Skeletal muscle cell (primary cell): ENCODE measurements at places on chromosomes 1 and 21.

- DNase-seq: no peak
Measured at GRCh38 chr1:18938008-18938706, 18.3 kb downstream of the IFFO2 start.

DNA sequence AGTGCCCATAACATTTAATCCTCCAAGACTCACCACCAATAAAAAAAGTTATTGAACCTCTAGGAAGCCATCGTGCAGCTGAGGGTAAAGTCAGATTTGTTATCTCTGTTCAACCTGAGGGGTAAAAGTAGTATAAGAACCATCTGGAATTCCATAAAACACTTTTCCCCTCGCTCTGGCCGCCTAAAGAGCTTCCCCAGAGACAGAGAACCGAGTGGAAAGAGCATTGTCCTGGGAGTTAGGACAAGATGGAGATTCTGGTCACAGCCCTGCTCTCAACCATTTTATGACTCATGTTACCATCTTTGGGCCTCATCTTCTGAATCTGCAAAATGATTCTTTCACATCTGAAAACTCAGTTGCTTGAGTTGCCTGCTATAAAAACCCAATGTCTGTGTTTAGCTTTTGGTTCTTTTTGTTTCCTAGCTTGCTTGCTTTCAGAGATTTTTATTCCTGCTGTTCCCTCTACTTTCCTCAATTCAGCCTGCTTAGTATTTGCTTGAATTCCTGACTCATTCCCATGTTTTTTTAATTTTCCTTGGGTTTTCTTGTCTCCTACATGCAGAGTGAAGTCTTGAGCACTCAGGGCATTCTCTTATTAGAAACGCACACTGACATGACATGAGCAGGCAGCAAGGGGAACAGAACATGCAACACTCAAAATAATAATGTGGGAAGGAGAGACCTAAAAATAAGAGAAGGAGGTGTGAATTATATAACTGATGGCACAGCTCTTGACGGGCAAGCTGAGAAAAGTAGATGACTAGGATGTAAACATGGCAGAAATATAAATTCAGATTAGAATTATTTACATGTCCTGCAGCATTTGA lies 1.7 kb downstream of the EPHX4 start:
- DNase-seq: no peak

DNA sequence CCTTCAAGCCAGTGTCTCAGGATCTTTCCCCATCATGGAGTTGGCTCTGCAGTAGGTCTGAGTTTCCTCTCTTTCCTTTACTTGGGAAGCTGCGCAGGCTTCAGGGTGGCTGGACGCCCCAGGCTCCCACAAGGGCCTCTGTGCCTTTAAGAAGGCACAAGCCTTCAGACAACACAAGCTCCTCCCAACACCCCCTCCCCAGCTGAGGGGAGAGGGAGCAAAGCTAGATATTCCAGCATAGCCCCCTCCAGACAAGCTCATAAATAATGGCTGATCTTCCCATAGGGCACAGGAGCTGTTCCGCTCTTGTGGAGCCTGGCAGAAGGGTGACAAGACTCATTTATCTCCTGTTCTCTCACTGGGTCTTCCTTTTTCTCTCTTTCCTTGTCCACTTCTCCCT lies 27.9 kb upstream of the ATP2B4 start:
- DNase-seq: no peak

DNA sequence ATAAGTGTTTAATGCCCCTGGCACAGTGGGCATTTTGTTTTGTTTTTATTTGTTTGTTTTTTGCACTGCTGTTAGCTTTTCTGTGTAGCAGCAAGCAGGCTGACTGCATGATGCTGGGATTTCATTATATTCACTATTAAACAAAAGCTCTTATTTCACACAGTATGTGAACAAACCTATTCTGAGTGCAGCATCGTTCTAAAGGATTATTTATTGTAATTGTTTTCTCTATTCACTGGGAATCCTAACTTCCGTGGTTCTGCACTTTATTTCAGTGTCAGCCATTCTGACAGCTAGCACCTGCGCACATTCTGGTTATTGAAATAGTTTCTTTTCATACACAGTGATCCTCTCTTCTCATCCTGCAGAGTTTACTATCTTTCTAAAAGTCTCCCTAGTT lies 595.0 kb downstream of the NEGR1 start:
- no peak for DNase-seq

- DNase-seq: peak; percentile 25
Measured at GRCh38 chr1:153881751-153882150, 41.0 kb downstream of the GATAD2B start.

DNA sequence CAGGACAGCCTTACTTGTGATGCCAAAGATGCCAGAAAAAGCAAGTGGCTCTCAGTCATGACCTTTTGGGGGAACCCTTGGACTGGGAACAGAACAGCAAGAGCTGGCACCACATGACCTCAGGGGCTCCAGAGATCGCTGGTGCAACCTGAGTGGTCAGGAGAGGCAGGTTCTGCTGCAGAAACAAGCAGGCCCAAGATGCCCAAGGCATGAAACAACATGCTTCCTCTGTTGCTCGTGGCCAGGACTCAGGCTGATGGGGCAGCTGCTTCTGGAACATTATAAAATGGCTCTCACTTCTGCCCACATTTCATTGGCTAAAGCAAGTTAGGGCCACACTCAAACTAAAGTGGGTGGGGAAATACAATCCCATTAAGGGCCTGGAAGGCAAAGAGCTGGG lies 17.7 kb upstream of the CLSTN1 start:
- no peak for DNase-seq

- DNase-seq: no peak
Measured at GRCh38 chr1:154519591-154519991, 17.4 kb upstream of the SHE start.

- no peak for DNase-seq
Measured at GRCh38 chr1:204263254-204263910, 49.6 kb upstream of the GOLT1A start.

GRCh38 chr1:175363031-175363430 lies 170.5 kb upstream of the KIAA0040 start:
- DNase-seq: no peak

DNA sequence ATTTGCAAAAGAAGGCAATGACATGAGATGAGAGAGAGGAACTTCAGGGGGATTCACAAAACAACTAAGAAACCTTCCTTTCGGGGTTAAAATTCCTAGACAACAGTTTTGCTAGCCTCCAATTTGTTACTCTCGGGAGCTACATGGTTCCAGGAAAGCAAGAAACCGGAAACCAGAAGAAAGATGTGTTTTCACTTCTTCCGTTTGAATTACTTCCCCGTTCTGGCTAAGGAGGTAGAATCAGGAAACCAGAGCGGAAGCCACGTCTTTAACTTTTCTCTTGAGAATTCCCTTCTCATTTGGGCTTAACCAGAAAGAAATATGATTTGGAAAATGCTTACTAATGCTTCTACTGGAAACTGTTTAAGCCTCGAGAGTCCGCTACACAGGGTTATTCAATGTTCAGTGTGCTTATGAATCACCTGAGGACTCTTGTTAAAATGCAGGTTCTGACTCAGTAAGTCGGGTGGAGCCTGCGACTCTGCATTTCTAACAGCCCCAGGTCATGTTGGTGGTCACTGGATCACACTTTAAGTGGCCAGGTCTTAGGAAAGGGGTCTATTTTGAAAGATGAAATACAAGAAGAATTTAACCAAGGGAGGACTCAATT lies 43.5 kb upstream of the MCOLN3 start:
- no peak for DNase-seq

GRCh38 chr1:247411621-247412327 lies 4.2 kb upstream of the NLRP3 start:
- DNase-seq: no peak

- no peak for DNase-seq
Measured at GRCh38 chr1:220700556-220701179, 10.5 kb downstream of the C1orf115 start.

DNA sequence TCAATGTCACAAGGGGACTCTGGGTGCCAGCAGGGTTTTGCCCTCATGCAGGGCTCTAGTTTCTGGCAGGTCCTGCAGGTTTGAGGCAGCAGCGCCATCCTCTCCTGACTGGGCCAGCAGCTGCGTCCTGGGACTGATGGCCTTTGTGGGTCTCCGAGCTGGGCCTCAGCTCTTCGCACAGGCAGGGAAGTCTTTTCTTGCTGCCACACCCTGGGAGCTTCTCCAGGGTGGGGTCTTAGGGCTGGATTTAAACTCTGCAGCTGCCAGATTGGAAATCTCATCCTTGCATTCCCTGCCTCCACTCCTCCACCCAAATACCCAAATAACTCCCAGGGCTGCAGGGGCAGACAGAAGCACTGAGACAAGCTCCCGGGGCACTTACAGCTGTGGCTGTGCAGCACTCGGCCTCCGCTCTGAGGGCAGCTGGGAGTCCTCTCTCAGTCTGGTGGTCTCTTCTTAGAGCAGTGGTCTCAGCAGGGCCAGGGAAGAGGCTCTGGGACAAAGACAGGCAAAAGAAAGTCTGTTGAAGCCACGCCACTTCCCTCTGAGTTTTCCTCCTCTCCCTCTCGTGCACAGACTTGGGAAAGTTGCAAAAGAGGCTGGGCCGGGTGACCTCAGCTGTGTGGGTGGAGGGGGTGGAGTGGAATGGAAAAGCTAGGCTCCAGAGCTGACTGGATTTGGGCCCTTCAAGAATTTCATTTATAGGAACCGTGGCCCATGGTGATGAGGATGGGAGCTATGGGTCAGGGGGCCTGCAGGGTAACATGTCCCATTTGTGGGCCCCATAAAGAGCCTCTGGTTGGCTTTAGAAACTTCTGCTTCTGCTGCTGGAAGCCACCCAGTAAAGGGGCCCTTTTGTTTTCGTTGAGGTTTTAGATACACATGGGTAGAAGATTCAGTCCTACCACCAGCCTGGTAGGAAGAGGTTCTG lies at the start of gene RAB7B:
Gene RAB7B (minus strand): TSS at position 525 of the 931 bp plus-strand sequence. CDS start 9,260 bp downstream, outside the sequence.
- peak; percentile 43 for DNase-seq

DNA sequence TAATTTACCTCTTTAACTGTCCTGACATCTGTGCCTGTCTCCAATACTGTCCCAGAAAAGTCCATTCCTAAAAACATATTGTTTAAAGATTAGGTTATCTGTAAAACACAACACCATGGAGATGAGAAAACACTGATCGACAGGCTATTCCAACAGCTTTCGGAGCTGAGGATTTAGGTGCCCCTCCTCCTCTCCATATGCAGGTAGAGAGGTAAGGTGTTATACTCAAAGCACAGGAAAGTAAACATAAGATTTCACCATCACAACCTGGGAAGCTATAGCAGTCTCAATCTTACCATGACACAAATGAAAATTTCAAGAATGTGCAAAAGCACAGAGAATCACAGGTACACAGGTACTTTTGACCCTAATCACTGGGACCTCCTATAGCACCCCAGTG lies 60.9 kb upstream of the RASAL2 start:
- no peak for DNase-seq

- no peak for DNase-seq
Measured at GRCh38 chr1:99891997-99892396, 41.8 kb downstream of the AGL start.

DNA sequence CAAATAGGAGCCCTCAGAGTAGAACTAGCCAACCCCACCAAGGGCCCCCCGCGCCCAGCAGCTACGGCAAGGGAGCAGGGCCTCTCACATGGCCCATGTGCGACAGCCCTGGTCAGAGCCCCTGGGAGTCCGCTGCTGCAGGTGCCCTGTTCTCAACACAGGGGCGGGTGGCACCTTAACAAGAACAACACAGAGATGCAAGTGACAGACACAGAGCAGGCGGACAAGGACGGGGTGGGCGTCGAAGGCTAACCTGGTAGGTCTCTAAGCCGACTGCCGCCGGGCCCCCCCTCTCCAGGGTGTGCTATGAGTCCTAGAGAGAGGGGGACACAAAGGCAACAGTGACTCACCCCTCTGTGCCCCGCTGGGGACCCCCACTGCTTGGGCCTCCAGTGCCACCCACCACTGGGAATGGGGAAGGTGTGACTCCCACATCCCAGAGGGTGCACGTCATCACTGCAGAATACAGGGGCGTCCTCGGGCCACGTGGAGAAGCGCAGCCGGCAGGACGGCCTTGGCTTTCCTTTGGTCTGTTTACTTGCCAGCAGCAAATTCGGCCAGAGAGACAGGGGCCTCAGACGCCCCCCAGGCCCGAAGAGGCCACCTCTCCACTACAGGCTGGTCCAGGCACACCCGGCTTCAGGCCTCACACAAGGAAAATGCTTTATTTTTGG lies 44.8 kb downstream of the PRDM15 start:
- DNase-seq: no peak

DNA sequence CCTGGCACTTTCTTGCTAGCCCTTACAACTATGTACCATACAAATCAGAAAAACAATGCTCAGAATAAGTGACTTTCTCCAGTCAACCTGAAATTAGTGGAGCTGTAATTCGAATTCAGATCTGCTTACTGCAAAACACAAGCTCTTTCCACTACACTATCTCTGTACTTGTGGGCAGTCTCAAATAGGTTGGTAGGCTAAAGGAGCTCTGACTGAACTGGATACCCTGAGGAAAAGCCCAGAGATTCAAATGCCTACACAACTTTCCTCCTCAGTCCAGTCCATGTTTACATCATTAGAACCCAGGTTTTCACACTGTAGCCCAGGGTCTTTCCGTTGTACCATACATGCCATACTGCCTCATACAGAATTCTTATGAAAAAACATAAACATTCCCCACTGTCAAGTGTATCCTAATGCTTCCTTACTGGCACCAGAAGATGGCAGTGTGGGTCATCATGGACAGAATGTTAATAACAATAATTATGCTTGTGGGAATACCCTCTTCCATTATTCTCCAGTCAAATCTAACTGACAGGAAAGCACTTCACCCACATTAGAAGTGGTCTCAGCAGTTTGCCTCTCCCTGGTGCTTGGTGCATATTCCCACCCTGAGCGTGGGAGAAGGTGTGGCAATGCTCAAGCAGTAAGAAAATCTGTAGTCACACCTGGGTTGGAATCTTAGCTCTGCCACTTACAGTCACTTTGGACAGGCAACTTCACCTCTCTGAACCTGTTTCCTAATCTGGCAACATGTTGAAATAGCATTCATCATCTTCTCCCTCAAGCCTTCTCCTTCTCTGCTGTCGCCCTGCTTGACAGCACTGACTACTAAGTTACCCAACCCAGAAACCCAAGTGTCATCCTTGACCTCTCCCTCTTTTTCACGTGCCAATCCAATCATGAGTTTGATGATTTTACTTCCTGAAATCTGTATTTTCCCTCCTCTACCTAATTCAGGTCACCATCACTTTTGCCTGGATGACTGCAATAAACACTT lies 14.4 kb upstream of the ZFYVE9 start:
- peak; percentile 29 for DNase-seq

DNA sequence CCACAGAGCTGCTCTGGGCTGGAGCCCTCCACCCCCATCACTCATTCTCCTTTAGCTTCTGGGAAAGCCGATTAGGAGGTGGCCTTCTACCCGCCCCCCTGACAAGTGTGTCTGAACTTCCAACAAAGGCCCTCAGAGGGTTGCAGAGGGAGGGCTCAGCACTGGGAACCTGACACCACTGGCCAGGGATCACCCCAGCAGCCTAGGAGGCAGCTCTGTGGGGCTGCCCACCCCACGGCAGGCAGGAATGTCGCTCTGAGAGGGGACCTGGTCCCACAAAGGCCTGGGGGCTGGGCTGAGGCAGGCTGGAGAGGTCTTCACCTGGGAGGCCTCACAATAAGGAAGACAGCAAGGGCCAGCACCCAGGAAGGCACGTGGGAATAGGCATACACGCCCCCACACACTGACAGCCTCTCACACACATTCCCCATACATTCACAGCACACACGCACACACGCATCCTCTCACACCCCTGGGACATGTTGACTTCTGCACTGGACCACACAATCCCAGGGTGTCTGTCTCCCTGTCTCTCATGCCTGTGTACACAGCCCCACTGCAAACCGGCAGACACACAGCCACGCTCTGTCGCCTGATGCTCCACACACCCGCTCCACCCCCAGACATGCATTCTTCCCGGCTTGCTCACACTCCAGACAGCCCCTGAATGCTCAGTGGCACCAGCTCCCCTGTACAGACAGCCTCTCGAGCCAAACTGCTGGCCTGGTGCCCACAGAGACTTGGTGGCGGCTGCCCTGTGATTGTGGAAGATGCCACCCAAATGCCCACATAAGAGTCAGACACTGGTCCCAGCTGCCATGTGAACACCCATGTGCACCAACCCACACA lies 30.7 kb downstream of the DMBX1 start:
- DNase-seq: no peak
